ENCODE measurements at places on chromosomes 1 and 21. TPM values are rescaled to one million over a fixed set of nuclear protein-coding genes. Genes with fewer than 3 reads are reported as not detected.

DNA sequence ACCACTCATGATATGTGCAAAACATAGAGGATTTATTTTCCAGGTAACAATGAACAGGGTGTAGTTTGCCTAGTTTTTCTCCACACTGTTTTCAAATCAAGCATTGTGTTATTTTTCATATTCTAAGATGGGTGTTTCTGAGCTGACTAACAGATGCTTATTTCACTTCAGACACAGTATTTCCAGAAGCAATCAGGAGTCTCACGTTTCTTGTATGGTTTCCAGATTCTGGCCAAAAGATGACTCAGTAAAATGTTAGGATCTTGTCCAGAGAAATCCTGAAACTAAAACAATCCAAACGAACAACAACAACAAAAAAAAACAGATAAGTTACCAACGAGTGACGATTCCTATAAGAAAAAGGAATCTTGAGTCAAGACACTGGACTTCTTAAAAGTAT is 5.3 kb downstream of the UTS2 start:
- DNase-seq, result no peak

DNA sequence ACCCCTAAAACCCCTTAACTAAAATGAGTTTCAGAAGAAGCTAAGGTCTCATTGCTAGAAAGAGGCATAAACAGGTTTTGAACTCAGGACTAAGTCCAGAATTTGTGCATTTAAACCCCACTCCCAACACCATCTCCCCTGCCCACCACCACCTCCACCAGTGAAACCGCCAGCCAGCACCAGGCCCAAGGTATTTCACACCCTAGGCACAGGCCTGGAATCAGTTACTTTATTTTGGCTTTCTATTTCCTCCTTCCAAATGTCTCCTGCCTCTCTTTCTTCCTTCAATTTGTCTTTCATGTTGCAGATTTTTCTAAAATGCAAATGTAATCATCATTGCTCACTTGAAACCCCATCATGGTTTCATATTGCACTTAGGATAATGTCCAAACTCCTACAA is 1.9 kb upstream of the IPO13 start:
- DNase-seq, result no peak

GFI1 gene
- 0.05 TPM for total RNA-seq

TCEA3 gene
- total RNA-seq, result 9.6 TPM

BROX gene
- total RNA-seq, result 75.5 TPM

Data from renal cortical epithelial cell (primary cell).